ENCODE measurements at places on chromosomes 7 and 10.

DNA sequence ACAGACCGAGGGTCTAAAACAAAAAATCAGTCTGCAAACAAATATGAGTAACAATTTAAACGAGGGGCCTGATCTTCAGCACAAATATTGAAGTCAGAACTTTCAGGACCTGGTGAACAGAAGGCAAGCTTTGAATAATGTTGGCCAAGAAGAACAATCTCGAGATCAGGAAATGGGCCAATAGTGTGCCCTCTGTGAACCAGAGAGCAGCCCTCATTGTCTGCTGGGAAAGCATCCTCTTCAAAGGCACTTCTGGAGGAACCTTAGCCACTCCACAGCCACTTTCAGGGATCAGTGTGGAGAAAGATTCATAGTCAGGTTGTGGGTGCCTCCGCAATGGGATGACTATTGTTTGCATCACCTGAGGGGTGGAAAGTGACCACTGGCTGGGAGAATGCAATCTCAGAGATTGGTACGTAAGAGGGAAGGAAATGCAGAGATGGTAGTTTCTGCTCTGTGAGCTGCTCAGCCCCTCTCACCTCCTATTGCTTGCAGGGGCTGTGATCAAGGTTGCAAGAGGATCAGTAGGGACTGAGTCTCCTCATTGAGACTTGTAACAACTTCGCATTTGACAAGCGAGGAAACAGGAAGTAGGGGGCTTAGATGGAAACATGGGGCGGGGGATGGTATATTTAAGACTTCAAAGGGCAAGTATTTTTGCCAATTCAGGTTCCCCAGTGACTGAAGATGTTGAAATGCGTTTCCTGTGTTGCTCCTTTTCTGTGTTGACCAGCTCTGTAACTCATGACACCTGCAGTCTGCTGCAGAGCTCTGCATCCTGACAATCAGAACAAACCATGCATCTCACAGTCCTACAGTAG, 28.4 kb upstream of the IFRD1 start:
- DNase-seq = no peak

- DNase-seq = no peak
Observed at GRCh38 chr10:12656518-12657142, 307.3 kb downstream of the CAMK1D start.

DNA sequence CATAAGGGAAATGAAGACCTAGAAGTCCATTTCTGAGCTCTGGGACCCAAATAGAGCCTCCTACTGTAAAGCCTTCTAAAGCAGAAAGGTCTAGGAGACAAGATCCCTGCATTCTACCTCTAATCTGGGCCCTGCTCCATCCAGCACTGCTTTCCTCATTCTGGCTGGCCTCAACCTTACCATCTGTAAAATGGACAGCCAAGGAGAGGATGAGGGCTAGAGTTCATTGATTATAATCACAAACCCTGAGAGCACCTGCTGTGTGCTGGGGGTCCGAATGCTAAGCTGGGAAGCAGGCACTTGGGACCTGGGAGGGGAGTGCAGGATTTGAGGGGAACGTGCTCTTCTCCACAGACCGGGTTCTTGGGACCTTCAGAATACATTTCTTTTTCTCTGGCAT, 454.0 kb upstream of the ZMIZ1 start:
- DNase-seq = no peak

- DNase-seq = no peak
Observed at GRCh38 chr7:123677061-123677715, 21.5 kb downstream of the LMOD2 start.

- DNase-seq = no peak
Observed at GRCh38 chr10:95394161-95394880, 103.5 kb upstream of the PDLIM1 start.

- no peak for DNase-seq
Observed at GRCh38 chr7:8189625-8190024, 72.3 kb downstream of the ICA1 start.

GRCh38 chr10:7084280-7085005, 326.4 kb downstream of the SFMBT2 start:
- no peak for DNase-seq

DNA sequence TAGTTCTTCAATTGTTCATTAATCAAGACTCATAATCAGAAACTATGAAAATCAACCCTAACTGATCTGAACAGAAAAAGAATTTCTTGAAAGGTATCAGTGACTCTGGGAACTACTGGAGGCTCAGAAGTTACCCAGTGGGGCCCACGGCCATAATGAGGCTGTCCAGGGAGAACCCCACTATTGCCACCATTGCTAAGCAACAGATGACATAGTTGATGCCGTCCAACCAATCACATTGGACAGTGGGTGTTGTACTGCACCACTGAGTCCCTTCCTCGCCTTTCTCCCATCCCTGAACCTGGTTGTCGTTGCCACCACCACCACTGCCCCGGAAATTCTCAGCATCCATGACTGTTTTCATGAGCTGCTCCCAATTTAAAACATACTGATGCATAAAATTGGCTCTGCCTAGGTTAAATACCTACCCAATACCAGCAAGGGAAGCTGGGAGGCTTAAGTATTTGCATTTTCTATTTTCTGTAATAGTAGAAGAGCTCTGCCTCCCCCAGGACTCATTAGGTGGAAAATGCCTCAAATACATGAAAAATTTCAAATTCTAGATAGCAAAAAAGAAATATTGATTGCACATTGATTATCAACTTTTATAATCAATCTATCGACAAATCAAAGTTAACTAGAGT, 26.7 kb upstream of the USP6NL start:
- no peak for DNase-seq

- no peak for DNase-seq
Observed at GRCh38 chr7:133633055-133633454, 380.2 kb downstream of the EXOC4 start.

GRCh38 chr7:54299426-54299825, 242.7 kb upstream of the VSTM2A start:
- DNase-seq = no peak

GRCh38 chr10:97234400-97234799, 48.6 kb upstream of the SLIT1 start:
- DNase-seq = no peak

GRCh38 chr7:156223935-156224832, 411.9 kb upstream of the SHH start:
- DNase-seq = no peak

DNA sequence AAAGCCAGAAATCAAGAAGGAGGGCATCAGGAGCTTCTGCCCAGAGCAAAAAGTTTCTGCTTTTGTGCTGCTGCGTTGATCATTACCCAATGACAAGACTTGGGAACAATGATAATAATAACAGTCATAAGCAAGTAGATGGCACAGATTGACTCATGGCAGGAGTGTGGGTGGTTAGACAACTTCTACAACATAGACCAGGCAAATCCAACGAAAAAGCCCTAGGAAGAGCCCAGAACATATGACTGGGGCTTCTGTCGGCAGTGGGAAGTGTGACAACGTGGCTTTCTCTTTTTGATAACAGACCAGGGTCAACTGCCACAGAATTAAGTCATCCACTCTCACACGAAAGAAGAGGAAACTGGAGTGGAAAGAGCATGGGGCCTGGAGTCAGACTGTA, 85.4 kb upstream of the TRIL start:
- no peak for DNase-seq
